ENCODE measurements at places on chromosomes 5 and 9.
A peak's percentile ranks its signal among the peaks of the same experiment; 100 is the strongest.

DNA sequence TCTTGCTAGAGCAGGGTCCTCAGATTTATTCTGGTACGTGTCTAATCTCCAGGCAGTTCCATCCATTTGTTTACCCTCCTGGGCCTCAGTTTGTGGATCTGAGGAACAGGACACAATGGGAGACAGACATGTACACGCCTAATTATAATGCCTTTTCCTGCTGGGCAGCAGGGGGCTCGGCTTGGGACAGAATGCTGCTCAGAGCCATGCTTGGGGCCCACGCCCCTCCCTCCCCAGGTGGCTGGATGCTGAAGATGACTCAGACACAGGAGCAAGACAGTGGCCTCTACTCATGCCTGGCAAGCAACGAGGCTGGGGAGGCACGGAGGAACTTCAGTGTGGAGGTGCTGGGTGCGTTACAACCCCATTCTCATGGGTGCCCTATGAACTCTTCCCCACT is 72.7 kb upstream of the ASS1 start:
- no peak for DNase-seq

GRCh38 chr9:124020520-124021384 is 9.2 kb downstream of the LHX2 start:
- no peak for DNase-seq

- DNase-seq, result no peak
Measured at GRCh38 chr5:159003045-159004030, 96.4 kb downstream of the EBF1 start.

GRCh38 chr9:136631038-136632000 is 31.4 kb upstream of the EGFL7 start:
- DNase-seq, result no peak

DNA sequence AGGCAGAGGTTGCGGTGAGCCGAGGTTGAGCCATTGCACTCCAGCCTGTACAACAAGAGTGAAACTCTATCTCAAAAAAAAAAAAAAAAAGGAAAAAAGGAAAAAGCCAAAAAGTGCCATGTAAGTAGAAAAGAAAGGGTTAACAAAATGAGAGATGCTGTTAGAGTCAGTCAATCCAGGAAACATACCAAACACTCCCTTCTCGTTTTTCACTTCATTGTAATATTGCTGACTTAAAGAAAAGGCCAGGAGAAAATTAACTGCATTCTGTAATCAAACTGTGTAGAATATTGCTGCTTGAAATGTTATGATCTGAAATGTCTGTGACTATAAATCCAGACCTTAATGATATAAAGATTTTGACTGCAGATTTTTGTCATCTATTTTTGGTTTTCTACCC is 379.1 kb downstream of the ENC1 start:
- DNase-seq, result no peak

DNA sequence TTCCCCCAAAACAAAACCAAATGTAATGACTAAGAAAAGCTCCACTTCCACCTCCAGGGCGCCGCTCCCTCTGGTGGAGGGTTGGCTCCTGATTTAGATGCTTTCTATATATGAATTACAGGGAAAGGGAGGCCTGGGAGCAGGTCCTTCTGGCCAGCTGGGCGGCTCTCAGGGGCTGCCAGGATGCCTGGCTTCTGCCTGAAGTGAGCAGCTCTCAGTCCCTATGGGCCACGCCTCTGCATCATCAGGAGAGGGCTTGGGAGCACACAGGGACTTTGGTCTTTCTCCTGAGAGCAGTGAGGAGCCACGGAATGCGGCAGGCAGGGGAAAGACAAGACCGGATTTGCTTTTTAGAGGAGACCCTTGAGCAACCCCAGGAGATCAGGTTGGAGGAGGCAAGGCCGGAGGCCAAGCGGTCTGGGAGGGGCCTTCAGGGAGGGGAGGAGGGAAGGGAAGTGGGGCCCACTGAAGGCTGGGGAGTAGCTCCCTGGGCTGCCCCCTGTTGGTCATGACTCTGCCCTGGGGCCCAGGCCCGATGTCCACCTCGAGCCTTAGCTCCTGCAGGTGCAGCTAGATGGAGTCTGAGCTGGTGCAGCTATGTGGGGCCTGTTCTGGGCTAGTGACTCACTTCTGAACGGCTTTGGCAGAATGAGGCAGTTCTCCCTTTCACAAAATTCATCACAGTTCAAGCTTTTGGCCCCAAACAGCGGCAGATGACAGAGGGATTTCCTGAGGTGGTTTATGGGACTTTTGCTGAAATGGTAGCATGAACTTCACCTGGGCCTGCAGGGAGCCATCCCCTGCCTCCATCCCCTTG is 11.3 kb upstream of the GRHPR start:
- DNase-seq, result peak; percentile 52

DNA sequence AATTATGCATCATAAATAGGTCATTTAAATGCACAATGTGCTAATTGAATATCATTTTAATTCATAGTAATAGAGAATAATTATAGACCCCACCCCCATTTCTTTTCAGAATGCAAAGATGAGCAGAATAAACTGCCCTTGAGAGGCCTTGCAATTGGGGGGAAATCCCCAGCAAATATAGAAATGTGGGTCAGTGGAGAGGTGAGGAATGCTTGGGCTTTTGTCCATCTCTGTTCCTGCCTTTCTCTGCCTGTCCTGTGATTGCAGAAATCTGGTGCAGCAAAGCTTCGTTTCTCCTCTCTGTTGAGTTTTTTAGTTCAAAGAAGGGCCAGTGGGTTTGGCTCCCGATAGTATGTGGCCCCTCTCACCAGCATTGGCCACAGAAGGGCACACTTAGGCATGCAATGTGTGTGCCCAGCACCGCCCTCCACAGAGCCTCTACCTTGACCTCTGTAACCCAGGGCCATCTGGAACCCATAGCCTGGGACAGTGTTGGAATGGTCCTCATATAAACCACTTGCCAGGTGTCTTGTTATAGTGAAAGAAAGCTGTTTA is 164.2 kb downstream of the SEMA6A start:
- no peak for DNase-seq

GRCh38 chr9:4887556-4887955 is 94.8 kb downstream of the RCL1 start:
- DNase-seq, result no peak

DNA sequence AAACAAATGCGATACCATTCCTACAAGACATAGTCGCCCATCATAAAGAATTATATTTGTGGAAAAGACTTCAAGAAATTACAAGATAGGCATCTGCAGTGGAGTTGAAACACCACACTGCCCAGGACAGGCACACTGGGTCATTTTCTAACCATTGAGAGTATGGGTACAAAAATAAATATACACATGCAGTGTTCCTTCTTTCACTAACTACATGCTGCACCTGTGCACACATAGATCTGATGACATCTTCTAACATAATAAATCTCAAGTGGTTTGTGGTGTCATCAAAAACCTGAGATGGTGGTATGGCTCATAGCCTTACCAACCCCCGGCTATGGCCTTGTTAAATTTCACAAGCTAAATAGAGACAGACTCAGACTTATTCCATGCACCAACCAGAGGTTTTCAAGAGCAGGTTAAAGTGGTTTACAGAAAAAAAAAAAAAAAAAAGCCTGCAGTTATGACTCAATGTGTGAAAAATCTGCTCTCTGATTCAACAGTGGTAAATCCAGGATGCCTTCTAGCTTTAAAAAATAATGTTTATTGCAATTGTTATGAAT is 12.4 kb upstream of the NFIB start:
- DNase-seq, result no peak

DNA sequence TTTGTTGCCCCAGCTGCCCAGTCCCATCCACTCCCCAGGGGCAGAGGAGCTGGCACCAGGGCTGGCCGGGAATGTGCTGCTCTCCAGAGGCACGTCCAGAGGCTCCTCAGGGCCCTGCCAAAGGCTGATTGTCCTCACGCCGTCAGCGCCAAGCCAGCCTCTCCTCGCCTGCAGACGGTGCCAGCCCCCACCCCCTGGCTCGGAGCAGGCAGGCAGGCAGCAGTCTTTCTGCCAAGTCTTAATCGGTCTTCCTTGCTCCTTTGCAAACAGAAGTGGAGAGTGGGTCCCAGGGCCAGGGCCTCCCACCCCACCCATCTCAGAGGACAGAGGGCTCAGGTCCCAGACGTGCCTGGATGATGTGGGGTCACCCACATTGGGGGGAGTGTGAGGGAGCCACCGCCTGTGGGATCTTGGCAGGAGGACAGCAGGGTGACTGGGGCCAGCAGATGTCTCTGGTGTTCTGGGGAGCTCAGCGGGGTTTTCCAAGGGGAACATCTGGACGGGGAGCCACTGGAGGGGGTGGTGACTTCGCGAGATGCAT is 36.3 kb downstream of the FAM163B start:
- DNase-seq, result no peak

DNA sequence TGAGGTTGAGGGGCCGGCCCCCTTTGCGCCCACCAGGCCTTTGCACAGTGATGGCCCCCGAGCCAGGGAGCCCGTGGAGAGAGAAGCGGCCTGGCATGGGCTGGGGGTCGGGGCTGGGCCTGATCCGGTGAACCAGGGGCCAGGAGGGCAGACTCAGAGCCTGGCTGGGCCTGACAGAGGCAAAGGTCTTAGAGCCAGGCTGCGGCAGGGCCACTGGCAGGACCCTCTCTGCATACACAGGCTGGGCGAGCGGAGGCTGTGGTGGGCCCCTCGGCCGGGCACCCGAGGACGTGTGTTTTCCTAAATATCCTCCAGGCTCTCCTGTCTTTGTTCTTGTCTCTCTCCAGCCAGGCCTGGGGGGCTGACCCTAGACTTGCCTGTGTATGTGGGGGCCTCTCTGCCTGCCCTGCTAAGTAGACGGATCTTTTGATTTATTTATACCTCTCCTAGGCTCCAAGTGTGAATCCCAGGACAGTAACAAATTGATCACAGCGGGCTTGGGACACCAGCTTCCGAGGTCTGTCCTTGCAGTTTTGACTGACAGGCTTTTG is 933 bp downstream of the NEK6 start:
- DNase-seq, result no peak
